ENCODE measurements at places on chromosomes 12 and 14.

DNA sequence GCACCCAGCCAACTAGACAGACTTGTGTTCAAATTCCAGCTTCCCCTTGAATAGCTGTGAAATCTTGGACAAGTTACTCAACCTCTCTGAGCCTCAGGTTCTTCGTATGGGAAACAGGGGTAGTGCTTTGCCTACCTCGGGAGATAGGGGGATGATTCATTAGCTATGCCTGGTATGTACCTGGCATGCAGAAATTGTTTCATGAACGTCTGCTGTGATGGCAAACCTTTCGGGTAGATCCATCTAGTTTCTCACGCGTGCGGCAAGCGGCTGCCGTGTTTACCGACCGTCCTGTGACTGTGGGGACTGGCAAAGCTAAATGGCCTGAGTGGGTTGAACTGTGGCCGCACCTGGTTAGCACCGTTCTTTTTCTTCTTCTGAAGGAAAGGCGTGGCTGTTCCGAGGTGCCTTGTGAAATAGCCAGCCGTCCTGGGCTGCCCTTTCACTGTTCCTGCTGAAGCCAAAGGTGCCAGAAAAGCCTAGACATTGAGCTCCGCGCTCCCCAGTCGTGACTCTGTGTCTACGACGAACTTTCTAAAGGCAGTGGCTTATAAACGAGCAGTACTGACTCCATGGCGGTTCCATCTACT lies 40.6 kb upstream of the MED13L start:
- DNase-seq = no peak

DNA sequence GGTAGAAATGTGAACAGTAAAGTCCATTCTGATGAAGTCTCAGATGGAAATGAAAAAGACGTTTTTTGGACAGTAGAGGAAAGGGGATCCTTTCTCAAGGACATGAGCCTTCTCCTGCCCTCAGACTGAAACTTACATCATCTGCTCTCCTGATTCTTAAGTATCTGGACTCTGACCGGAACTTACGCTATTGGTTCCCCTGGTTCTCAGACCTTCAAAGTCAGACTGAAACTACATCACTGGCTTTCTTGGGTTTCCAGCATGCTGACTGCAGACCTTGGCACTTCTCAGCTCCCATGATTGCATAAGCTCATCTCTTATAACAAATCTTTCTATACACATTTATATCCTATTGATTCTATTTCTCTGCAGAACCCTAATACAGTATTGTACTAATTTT lies 291.0 kb downstream of the SNAPC1 start:
- no peak for DNase-seq

- no peak for DNase-seq
Measured at GRCh38 chr12:12821975-12822374, 8.8 kb downstream of the DDX47 start.

DNA sequence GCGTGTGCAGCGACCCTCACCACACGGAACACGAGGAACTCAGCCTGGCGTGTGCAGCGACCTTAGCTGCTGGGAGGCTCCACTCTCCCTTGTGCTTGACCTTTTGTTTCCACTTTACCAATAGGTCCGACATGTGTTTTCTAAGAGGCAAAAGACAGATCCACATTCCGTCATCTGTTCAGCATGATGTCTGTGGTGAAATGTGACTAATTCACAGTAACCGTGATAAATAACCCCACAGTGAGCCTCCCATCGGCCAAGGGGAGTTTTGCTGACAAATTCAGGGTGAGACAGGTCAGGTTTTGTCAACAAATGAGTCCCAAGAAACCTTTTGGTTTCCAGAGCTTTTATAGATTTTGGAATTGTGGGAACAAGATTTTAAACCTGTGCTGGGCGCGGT lies 55.9 kb downstream of the MOK start:
- DNase-seq = peak; percentile 69

GRCh38 chr14:32938719-32939253 lies at the start of gene NPAS3:
TSS of gene NPAS3 (plus strand) at chr14:32938879.
- DNase-seq = no peak

DNA sequence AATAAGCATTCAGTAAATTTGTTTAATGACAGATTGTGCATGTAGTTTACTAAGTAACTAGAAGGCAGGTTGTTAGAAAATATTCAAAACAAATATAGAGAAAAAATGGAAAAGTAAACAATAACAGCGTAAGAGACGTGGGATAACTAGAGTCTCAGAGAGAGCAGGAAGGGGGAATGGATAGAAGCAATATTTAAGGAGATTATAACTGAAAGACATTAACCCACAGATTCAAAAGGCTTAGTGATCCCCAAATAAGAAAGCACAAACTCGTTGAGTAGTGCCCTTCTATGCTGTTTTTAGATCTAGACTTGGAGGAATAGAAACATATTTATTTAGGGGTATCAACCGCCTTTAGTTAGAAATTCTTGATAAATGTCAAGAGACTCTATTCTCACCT lies 169.7 kb upstream of the RGS6 start:
- no peak for DNase-seq

- no peak for DNase-seq
Measured at GRCh38 chr14:67963545-67963944, 144.0 kb downstream of the RAD51B start.

DNA sequence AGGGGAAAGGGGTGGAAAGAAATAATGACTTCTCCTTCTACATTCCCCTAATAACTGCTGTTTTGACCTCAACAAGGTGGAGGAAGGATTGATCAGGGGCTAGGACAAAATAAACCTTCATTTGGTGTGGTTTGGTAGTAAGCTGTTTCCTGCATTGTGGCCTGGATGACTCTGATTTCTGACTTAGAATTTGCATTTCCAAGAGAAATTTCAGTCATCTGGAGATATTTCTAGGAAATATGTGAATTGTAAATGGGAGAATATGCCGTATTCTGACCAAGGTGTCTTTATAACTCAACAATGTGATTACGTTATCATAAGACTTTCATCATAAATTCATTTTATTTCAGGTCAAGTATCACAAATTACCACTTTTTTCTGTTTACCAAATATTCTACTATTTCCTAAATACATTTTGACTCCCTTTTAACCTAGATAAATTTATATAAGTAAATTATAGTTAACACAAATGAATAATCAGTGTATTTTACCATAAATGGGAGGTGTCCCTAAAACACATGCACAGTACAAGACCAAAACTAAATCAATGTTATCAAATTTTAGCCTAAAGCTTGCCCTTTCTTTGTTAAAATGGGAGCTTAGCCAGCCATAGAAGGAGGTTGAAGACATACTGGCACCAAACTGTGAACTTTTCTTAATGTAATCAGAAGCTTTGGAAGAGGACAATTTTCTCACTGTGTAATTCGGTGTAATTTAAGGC lies 828.8 kb downstream of the TMTC2 start:
- DNase-seq = no peak

DNA sequence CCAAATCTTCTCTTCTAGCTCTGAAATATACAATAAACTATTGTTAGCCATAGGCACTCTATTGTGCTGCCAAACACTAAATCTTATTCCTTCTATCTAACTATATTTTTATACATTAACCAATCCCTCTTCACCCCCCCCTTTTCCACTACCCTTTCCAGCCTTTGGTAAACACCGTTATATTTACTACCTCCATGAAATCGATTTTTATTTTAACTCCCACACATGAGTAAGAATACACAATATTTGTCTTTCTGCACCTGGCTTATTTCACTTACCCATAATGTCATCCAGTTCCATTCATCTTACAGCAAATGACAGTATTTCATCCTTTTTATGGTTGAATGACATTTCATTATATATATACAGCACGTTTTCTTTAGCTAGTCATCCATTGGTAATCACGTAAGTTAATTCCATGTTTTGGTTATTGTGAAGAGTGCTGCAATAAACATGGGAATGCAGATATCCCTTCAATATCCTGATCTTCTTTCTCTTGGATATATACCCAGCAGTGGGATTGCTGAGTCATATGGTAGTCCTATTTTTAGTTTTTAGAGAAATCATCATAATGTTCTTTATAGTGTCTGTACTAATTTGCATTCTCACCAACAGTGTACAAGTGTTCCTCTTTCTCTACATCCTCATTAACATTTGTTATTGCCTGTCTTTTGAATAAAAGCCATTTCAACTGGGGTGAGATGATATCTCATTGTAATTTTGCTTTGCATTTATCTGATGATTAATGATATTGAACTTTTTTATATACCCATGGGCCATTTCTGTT lies 34.2 kb upstream of the PLBD1 start:
- DNase-seq = no peak

GRCh38 chr14:57066887-57067513 lies 201.7 kb downstream of the EXOC5 start:
- no peak for DNase-seq

DNA sequence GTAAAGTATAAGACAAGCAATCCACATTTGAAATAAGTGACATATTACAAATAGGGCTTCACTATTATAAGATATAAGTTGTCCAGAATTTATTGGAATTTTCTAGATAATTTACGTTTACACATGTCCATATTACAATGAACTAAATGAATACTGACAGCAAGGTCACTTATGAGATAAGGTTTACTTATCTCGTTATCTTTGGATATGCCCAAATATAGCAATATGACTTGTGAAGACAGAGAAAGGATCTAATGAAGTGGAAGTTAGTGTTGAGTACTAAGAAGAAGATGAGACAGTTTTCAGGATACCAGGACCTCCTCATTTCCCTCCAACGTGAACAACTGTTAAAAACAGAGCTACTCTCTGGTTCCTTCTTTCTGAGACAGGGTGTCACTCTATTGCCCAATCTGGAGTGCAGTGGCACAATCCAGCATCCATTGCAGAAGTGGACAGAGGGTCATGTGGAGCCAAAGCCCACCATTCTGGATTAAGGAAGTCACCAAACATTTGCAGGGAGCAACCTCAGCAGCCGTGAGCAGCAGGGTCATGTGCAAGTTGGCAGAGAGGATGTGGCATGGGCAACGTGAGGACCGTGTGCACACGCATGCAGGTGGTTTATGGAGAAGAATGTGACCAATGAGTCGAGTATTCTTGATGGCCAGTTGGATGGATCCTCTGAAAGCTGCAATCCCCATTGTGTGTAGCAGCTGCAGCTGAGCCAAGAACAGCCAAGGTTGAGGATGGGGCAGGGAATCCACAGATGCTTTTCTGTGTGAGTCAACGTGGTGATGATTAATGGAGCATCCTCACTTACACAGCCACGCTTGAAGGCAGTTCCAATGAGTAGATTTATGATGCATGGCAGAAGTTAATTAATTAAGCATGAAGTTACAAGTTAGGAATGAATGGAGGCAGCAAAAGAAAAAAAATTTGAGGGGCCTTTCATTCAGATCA lies 111.0 kb downstream of the BICD1 start:
- DNase-seq = peak; percentile 67

DNA sequence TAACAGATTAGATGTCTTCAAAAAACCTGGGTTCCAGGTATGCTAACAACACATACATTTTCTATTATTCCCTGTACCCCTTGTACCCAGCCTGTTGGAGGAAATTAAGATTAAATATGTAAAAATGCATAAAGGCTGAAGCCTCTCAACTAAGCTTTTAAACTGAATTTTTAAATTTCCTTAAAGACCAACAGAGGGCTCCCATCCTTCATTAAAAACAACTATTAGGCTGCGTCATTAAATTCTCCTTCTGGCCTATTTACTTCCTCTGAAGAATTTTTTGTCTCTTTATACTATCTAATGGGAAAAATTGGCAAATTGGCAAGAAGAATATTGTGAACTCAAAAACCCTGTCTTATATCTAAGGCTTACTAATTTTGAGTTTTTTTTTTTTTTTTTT lies 21.8 kb downstream of the SENP1 start:
- DNase-seq = no peak

DNA sequence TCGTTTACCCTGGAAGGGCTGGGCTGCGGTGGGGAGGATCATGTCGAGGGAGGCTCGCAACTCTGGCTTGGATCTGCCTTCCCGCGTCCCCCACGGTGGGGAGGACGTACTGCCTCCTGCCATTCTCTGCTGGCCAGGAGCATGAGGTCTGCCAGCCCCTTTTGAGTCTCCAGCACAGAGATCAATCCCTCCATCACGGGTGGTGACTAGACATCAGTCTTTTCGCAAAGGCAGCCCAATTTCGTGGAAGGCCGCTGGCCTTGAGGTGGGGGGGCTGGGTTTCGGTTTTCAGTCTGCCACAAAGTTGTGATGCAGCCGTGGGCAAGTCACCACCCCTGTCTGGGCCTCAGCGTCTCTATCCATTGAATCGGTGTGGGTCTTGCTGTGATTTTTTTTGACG lies 62.2 kb downstream of the PRMT8 start:
- no peak for DNase-seq

GRCh38 chr14:72612041-72612440 lies 281.9 kb downstream of the DPF3 start:
- no peak for DNase-seq

GRCh38 chr14:25111061-25111601 lies 61.2 kb upstream of the STXBP6 start:
- DNase-seq = peak; percentile 94
